Breast epithelium (tissue), 4 donors: ENCODE measurements at places on chromosomes 5 and 9. TPM values are rescaled to one million over a fixed set of nuclear protein-coding genes. Genes with fewer than 3 reads are reported as not detected.

DNA sequence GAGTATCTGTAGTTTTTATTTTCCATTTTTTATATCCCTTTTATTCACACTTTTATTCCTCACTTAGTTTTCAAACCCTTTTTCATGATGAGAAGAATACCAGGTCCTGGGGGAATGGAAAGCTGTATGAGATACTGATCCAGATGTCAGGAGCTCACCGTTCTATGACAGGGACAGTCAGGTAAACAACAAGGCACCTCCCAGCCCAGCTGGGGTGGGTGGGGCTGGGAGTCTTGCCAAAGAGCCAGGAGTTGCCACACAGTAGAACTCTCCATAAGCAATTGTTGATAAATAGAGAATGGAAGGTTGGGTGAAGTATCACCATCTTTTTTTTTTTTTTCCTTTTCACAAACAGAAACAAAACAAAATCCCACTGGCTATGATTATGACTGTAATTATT, 225.8 kb downstream of the NSG2 start:
- no peak for DNase-seq

- no peak for DNase-seq
These were observed 224.5 kb upstream of the CDH6 start for GRCh38 chr5:30968971-30969370.

DNA sequence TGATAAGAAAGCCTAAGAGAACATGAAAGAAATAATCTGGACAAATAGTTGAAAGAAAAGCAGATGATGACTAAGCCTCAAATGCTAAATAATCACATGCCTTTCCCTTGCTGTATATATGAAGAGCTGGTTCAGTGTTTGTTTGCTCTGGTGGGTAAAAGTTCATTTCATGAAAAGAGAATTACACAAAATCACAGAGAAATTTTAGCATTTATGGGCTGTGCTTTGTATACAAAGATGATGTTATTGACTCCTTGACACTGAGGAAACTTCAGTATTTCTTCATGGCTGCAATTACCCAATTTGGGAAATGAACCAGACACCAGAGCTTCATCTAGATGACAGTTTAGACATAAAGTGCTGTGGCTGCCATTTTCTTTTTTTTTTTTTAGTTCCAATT, 527.2 kb downstream of the NR2F1-AS1 start:
- DNase-seq: no peak

GRCh38 chr5:154168395-154168794, 22.1 kb upstream of the GALNT10 start:
- no peak for DNase-seq

DNA sequence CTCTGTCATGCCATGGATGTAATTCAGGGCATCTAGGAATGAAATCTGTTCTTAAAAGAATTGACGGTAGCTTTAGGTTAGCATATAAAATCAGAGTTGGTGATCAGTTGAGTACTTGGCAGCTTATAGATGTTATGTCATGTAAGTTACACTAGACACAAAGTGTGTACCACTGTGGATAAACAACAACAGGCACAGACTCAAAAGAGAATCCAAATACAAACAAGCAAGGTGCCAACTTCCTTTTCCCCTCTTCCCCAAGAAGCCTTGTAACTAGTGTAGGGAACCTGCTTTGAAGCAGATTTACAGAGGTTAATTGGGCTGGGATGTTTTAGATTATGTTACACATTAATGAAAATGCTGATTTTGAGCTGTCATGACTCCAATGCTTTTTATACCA, 167.2 kb downstream of the PBX3 start:
- DNase-seq: no peak

The SEC24A gene
- total RNA-seq: 25.0 TPM

The ERAP2 gene
- total RNA-seq: 13.8 TPM

- DNase-seq: no peak
These were observed 195.6 kb downstream of the PIK3R1 start for GRCh38 chr5:68411161-68411560.

The TNFSF8 gene
- total RNA-seq: 4.7 TPM

The DDX4 gene
- total RNA-seq: not detected

The GABRA1 gene
- total RNA-seq: not detected
